Foreskin fibroblast (primary cell): ENCODE measurements at places on chromosomes 1 and 21.

DNA sequence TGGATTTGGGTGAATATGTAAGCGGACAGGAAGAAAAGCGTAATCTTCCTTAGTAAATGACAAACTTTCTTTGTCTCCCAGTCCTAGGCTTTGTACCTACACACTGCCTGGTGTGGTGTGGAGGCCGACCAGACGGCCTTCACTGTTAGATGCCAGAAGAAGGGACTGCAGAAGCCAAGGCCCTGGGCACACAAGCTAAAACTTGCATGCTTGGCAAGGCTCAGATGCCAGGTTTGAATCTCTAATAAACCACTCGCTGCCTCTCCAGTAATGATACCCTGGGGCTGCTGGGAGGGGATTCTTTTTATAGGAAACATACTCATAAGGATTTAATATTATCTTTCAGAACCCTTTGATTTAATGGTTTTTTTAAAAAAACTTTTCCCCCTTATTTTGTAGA lies 263.8 kb downstream of the PTPRC start:
- DNase-seq, result no peak

DNA sequence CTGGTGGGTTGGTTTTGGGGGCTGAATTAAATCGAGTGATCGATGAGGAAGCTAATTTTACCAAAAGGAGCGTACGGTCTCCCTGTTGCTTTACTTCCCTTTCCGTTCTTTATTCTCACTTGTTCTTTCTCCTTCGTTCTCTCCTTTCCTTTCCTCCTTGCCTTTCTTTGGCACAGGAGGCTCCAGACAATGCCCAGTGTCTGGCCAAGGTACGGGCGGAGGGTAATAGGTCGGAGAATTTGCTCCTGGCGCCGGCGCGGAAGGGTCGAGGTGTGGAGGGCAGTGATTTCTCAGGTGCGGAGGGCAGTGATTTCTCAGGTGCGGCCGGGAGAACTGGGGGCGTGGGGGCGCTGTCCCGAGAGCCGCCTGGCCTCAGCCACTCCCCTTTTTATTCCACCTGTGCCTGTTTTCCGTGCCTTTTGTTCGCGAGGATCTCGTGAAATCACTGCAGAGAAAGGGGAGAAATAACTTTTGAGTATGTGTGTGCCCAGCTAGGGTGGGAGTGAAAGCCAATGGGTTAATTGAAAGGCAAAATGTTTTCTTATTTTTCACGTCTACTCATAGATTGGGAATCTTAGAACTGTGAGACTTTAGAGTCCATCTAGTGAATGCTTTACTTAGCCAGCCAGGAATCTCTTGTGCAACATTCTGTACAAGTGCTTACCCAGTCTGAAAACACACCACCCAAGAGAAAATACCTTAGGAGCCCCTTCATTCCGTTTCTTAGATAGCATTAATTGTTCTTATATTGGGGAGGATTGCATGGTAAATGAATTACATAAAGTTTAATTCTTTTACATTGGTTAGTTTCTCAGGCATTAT lies 1.3 kb downstream of the FNBP1L start:
- peak; percentile 71 for DNase-seq

GRCh38 chr1:81834921-81835698 lies 34.4 kb downstream of the ADGRL2 start:
- DNase-seq, result peak; percentile 68

DNA sequence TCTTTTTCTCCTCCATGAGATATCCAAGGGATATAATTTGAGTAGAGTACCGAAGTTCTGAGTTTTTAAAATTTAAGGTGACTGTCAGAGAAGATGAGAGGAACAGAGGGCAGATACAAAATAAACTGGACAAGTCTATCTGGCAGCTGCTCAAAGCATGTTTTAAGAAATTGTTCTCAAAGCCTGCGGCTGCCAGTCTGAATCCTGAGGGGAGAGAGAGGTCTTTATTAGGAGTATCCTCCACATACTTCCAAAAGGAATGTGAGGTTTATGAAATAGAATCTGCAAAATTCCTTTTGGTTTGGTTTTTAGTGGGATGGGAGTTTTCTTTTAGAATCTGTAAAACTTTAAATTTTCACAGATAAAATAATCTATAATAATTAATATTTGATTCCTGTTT lies 41.3 kb downstream of the TTC13 start:
- peak; percentile 6 for DNase-seq

- no peak for DNase-seq
Observed at GRCh38 chr1:22334860-22335550, 116.6 kb upstream of the ZBTB40 start.
